Astrocyte (in vitro differentiated cells and primary cell): ENCODE measurements at places on chromosomes 6 and 20.

GRCh38 chr20:3454831-3455230 lies 16.0 kb upstream of the ATRN start:
- DNase-seq: no peak

GRCh38 chr6:42391441-42391840 lies 60.3 kb downstream of the TRERF1 start:
- no peak for DNase-seq

GRCh38 chr20:37238935-37239451 lies 22.6 kb downstream of the GHRH start:
- DNase-seq: peak; percentile 67

- no peak for DNase-seq
Measured at GRCh38 chr6:116165596-116165995, 39.7 kb upstream of the COL10A1 start.

DNA sequence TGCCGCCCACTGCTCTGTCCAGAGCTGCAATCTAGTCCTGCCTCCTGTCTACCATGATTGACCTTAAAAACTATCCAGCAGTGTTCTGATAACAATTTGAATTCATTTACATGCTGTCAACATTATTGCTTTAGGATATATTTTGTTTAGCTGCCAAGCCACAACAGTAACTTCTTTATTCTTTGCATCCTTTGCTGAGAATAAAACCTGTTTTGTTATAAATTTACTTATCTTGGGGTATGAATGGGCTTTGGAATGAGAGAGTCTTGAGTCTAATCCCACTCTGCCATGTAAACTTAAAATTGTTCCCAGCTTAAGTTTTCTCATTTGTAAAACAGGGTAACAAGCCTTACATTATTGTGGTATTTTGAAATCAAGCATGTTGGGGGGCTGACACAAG lies 116.4 kb downstream of the FLRT3 start:
- DNase-seq: no peak

- no peak for DNase-seq
Measured at GRCh38 chr6:131387562-131388447, 185.2 kb upstream of the ARG1 start.

DNA sequence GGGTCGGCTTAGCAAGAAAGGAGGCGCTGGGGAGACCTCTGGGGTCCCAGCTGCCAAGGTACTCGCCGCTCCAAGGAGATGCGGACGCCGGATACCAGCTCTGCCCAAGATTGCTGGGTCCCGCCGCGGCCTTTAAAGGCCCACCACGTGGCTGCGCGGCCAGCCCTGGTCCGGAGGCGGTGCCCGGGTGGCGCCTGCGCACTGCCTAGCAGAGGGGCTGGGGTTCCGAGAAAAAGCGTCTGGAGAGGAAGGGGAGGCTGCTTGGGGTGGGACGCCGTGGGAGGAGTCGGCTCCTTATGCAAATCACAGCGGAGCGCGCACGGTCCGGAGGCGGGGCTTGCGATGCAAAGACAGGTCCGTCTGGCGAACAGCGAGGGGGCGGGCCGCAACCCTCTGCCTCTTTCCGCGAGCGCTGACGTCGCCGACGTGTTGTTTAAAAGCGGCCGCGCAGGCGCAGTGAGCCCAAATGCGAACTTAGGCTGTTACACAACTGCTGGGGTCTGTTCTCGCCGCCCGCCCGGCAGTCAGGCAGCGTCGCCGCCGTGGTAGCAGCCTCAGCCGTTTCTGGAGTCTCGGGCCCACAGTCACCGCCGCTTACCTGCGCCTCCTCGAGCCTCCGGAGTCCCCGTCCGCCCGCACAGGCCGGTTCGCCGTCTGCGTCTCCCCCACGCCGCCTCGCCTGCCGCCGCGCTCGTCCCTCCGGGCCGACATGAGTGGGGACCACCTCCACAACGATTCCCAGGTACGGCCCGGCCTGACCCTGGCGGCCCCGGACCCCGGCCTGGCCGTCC lies at the start of gene TOP1:
TSS of gene TOP1 (plus strand) at position 464 of the 791 bp plus-strand sequence. CDS start at position 710, 246 bp downstream.
- peak; percentile 99 for DNase-seq

DNA sequence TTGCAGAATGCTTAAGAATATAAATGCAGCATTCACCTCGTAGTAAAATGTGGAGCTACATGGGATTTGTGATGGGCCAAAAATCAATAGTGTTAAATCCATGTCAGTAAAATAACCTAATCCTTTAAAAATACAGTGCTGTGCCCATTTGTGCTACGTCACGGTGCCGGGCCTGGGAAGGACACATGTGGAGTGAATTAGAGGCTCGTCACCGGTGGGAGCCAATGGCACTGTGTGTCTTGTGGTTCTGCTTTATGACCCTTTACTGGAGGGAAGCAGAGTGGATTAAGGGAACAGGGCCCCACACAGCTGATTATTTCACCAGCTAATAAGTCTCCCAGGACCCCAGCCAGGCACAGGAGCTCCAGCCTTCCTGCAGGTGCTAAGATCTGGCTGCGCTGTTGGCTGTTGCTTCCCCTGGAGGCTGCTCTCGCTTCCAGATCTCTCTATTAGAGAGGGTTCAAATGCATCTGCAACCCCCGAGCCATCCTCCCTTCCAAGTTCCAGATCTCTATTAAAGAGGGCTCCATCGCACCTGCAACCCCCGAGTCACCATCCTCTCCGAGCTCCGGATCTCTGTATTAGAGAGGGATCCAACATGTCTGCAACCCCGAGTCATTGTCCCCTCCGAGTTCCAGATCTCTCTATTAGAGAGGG lies 405.8 kb downstream of the CDH4 start:
- no peak for DNase-seq

- no peak for DNase-seq
Measured at GRCh38 chr6:170099387-170099786, 191.5 kb downstream of the DLL1 start.

- peak; percentile 79 for DNase-seq
Measured at GRCh38 chr6:140744659-140745320, 1370.3 kb upstream of the CITED2 start.

GRCh38 chr6:123541462-123541861 lies 95.3 kb downstream of the TRDN start:
- no peak for DNase-seq

DNA sequence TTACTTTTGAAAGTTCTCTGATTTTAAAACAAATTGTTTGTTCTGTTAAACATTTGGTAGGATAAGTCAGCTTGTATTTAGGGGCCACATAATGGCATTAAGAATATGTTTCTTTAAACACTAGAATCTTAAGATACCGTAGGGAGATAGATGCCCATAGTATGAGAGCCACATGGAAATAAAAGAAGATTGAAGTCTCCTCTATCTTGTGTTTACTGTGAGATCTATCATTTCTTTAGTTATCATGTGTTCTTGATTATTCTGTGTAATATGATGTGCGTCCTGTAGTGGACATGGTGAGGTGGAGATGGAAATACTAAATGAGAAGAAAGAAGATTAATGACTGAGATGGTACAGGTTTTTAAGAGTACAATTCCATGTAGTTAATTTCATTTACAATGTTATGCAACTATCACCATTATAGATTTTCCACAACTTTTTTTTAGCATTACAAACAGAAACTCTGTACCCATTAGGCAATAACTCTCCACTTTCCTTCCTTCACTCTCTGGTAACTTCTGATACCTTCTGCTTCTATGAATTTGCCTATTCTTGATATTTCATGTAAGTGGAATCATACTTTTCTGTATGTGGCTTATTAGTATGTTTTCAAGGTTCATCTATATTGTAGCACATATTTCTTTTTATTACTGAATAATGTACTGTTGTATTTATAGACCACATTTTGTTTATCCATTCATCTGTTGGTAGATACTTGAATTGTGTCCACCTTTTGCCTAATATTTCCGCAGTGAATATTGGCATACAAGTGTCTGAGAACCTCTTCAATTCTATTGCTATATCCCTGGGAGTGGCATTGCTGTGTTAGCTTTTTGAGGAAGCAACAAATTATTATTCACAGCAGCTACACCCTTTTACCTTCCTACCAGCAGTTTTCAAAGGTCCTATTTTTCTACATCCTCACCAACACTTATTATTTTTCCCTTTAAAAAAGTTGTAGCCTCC lies 11.5 kb downstream of the RNF146 start:
- no peak for DNase-seq

- DNase-seq: peak; percentile 67
Measured at GRCh38 chr6:27873021-27873940, 38.9 kb downstream of the OR2B2 start.

- no peak for DNase-seq
Measured at GRCh38 chr6:7413151-7413823, 23.7 kb downstream of the RIOK1 start.

DNA sequence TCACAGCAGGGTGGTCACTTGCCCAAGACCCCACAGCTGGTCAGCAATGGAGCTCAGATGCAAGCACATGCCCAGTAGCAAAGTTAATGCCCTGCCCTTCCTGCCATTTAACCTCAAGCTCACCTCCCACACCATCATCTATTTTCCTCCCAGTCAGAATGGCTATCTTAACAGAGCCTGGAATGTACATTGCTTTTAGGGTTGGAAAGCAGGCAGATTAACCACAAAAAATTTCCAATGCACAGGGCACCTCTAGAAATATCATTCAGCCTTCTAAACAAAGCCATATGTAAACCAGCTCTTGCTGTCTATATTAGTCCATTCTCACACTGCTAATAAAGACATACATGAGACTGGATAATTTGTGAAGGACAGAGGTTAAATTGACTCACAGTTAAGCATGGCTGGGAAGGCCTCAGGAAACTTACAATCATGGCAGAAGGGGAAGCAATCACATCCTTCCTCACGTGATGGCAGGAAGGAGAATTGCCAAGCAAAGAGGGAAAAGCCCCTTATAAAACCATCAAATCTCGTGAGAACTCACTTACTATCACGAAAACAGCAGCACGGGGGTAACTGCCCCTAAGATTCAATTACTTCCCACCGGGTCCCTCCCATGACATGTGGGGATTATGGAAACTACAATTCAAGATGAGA lies 106.9 kb downstream of the FYN start:
- peak; percentile 66 for DNase-seq

DNA sequence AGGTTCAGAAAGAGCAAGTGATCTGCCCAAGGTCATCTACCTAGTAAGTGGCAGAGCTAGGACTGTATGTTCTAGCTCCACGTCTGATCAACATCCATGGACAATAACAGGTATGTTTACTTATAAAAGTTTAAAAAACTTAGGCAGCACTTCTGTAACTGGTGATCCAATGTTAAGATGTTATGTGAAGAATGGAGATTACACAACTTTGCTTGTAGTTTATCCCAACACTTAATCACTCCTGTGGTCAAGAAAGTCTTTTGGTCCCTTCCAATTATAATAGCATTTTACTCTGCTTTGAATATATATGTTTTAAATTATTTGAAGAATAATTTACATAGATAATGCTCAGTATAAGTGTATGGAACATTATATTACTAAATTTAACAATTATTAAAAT lies 4.8 kb downstream of the FBXO30 start:
- peak; percentile 47 for DNase-seq

GRCh38 chr20:58113716-58114115 lies 114.7 kb downstream of the ANKRD60 start:
- no peak for DNase-seq

- DNase-seq: no peak
Measured at GRCh38 chr6:52538252-52538900, 38.5 kb downstream of the TRAM2 start.

- DNase-seq: no peak
Measured at GRCh38 chr6:34099878-34100277, 46.0 kb downstream of the GRM4 start.

GRCh38 chr20:3901706-3902440 lies 12.7 kb downstream of the PANK2 start:
- no peak for DNase-seq

GRCh38 chr6:123526128-123526527 lies 110.6 kb downstream of the TRDN start:
- DNase-seq: no peak

- no peak for DNase-seq
Measured at GRCh38 chr6:131854803-131855202, 47.0 kb downstream of the ENPP1 start.

GRCh38 chr6:76861403-76861802 lies 601.9 kb downstream of the HTR1B start:
- DNase-seq: no peak

DNA sequence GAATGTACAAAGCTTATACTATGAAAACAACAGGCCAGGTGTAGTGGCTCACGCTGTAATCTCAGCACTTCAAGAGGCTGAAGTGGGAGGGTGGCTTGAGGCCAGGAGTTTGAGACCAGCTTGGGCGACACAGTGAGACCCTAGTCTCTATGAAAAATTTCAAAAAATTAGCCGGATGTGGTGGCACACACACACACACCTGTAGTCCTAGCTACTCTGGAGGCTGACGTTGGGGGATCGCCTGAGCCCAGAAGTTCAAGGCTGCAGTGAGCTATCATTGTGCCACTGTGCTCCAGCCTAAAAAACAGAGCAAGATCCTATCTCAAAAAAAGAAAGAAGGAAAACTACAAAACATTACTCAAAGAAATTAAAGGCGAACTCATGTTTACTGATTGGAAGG lies 7.3 kb upstream of the ASF1A start:
- no peak for DNase-seq

DNA sequence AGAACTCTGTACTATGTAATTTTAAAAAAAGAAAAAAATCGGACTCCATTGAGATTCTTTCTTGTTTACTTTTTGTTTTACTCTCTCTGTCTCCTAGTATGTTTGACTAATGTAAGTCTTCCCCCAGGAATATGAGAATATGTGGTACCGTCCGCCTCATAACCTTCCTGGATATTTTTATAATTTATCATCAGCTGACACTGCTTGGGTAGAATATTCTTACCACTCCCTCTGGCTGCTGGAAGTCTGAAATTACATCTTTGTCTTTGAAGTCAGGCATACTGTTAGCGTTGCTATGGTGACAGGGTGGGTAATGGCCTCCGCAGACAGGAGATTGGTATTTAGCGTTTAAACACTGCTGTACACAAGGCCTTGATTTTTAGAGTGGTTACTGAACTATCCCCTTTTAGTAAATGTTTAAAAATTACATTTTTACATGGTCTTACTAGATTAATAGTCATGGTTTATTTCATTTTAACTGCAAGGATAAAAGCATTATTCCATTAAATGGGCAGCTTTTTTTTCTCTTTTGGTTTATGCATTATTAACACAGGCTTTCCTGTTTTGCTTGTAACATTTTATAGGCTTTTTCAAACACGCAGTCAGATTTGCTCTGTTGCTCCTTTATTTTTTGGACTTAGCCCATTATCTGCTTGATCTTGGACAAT lies 176.4 kb downstream of the ARID1B start:
- DNase-seq: peak; percentile 98

DNA sequence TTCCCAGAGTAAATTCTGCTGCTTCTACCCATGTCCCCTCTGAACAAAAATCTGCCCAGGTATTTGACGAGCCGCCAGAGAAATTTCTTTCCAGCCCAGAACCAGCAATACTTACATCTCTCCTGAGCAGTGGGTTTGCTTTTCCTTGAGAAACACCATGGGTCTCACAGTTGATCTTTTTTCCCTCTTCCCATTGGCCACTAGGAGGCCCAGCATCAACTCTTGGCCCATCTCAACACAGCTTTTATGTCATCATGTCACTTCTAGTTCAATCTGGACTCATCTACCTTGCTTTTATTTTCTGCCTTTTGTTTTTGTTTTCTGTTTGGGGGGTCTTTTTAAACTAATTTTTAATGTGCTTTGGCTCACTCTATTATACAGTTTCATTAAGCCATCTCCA lies 18.8 kb downstream of the MAFB start:
- DNase-seq: no peak

- no peak for DNase-seq
Measured at GRCh38 chr20:30286157-30286556, 971.3 kb upstream of the DEFB115 start.

GRCh38 chr6:4057036-4057435 lies 21.9 kb downstream of the FAM217A start:
- no peak for DNase-seq
